ENCODE measurements at places on chromosomes 6 and 20. TPM values are rescaled to one million over a fixed set of nuclear protein-coding genes. Genes with fewer than 3 reads are reported as not detected.

The MDFI gene
- 59.1 TPM for total RNA-seq

The DOK5 gene
- not detected for total RNA-seq

- DNase-seq, result peak; percentile 75
These were observed 622.4 kb upstream of the FLRT3 start for GRCh38 chr20:14959506-14960475.

GRCh38 chr6:137779982-137780381, 87.1 kb upstream of the TNFAIP3 start:
- DNase-seq, result no peak

DNA sequence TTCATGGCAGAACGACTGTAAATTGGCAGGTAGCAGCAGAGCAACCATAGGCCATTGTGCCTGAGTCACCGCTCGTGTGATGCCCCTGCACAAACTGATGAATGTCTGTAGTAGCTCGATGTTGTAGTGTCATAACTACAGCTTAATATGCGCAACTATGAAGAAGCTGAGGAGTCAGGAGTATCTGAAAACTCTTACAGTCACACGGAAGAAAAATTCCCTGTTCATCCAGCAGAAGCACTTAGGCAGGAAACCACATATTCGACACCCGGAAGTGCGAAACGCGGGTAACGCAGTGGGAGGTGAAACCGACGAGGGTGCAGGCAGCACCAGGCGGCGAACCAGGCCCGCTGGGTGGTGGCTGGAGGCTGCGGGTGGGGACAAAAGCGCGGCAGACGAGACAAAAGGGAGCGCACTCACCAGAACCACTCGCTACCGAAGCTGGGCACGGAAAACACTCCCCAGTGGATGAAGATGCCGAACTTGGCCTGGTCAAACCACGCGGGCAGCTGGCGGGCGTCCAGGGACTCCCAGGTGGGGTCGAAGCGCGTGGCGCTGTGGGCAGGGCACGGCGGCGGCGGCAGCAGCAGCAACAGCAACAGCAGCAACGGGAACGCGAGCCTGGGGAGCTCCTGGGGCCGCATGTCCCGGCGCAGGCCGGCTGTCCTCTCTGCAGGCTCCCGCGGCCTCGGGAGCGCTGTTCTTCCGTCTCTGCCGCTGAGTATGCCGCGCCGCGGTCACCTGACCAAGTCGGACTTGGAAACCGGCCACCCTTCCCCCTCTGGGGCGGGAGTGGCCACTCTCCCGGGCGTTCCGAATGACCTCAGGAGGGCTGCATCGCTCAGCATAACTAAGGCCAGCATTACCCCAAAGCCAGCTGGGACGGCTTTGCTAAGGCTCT, at the start of gene FUCA2:
Gene FUCA2 (minus strand): TSS at position 730 of the 901 bp plus-strand sequence. CDS start 86 bp downstream, at position 644.
- DNase-seq, result peak; percentile 77

DNA sequence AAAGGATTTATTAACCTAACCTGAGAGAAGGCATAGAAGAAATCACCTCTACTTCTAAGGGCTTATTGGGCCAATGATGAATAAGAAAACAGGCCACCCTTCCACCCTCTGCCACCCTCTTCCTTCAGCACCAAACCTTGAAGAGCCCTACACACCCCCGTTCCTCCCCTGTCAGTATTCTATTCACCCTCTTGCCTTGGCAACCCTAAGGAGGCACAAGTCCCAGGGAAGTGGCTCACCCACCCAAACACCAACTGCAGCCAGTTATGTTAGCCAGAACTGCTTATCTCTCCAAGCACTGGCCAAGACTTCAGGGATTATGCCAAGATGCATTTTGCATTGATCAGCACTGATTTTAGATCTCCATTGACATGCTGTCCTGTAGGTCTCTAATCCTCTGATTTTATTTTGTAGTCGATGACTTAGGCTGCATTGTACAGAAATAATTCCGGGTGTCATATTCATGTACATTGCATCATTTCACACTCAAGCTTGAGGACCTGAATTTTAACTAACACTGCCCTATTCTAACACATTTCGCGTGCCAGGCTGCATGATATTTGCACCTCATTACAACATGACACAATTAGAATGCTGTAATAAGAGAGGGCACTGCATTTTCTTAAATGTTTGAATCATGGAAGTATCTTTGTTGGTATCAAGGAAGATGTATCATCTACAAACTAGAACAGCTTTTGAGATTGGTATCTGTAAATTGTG, 15.7 kb downstream of the CNKSR3 start:
- DNase-seq, result no peak

DNA sequence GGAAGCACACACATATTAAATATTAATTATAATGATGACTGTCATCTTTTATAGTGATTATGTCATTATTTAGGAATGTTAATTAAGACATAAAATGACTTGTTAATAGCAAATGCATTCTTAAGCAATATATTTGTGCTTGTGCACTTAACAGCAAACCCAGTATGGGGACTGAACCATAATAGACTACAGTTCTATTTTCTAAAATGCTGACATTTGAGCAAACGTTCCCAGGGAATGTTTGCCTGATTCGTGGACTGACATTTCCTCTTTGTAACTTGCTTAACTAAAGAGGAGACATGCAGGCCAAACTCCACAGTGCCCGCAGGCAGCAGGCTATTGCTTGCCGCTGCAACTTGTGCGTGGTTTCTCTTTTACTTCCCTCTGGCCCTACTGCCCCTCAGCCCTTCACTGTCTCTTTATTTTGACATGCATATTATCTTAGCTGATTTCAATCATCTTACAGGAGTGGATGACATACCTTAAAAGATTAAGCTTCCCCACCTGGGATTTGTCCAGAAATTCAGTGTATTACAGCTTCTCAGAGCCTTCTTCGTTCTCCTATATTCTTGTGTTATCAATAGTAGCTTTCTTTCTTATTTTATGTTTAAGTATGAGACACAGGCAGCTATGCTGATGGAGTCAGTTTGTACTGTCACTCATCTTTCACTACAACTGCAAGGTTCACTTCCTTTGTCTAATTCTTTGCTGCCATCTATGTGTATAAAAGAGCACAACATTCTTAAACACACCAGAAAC, 141.5 kb downstream of the GMDS start:
- DNase-seq, result peak; percentile 66

GRCh38 chr6:164021589-164022250, 607.2 kb downstream of the QKI start:
- DNase-seq, result no peak

DNA sequence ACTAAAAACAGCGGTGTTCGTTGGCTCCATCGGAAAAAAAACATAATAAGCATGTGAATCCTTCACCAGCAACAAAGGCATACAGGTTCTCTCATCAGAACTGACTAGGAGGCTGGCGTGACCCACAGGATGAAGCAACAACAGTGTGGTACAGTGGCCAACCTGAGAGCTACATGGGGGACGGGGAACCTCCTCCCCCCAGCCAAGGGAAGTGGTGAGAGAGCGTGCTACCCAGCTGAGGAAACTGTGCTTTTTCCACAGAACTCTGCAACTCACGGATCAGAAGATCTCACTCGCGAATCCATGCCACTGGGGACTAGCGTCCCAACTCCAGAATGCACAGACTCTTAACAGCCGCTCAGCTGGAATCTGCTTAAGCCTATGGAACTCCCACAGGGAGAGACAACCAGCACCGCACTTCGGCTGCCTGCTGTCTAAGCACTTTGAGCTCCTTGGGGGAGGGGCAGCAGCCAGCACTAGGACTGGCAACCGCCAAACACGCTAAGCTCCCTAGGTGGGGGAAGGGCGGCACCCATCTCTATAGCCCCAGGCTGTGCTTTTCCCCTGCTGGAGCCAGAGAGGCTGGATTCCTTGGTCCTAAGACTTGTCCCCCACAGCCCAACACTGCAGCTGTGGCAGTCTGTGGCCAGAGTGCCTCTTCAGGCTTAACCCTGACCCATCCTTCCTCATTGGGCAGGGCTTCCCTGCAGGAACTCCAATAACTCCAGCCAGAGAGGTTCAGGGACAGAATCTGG, 538.3 kb upstream of the BTBD3 start:
- no peak for DNase-seq

DNA sequence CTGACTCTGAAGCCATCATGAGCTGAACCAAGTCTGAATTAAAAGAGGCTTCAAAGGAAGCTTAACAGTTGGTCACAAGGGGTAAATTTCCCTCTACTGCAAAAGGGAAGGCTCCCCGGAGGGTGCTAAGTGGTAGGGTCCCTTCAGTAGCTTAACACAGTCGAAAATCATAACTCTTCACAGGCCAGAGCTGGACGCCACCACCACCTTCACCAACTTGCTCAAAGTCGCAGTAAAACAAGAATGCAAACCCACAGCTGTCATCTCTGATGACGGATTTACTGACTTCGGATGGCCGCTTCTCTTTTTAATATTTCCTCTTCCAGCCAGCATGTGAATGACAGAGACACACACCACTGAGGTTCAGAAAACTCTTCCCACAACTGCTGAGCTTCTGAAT, 144.7 kb upstream of the FBXL4 start:
- no peak for DNase-seq

DNA sequence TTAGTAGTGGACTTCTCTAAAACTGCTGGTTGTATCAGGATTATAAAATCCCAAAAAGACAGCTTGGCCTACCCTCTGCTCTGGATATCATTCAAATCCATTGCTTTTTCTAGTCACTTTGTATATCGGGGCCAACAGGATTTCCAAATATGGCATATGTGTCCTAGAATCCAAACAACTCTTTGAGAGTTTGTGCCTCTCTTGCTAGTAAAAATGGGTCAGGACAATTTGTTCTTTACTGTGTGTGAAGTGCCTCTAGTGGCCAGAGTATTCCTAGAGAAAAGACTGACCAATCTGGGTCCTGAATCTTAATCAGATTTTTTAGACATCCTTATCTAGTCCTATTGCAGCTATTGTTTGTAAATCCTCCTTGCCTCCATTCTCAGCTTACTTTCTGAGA, 33.5 kb upstream of the MANEA start:
- no peak for DNase-seq

DNA sequence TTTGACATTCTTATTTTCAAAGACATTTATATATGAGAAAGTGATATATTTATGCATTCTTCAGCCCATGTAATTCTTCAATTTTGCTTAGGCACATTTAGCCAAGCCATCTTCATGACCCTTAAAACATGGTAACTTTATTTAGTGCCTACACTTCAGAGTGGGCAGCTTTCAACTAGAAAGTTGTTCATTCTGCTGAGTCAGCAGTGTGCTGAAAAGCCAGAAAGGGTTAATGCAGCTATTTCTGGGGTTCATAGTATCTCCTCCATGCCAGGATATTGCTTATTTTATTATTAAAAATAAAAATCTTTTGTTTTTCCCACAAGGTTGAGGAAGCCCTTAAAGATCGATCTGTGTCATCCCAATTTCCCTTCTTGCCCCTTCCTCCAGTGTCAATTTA, 79.2 kb downstream of the EDN1 start:
- no peak for DNase-seq

Measured in MCF 10A (cell line).